ENCODE measurements at places on chromosomes 4 and X.

- DNase-seq: no peak
These were observed 48.3 kb downstream of the TLR10 start for GRCh38 chr4:38734446-38734845.

DNA sequence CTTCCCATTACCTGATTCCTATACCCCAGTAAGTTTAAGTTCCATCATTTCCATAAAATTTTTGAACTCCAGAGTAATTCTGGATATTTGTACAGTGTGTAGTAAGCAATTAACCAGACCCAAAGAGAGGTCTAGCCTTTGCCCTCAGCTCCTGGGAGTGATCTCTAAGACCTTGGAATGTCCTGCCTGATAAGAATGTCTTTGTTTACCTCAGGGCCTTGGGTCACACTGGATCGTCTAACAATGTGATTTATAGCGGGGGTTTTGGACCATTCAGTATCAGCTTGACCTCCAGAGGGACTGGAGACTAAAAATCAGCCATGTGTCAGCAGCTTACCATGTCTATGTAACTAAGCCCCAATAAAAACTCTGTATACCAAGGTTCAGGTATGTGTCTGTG lies 330.9 kb upstream of the PPP1R2C start:
- DNase-seq: no peak

DNA sequence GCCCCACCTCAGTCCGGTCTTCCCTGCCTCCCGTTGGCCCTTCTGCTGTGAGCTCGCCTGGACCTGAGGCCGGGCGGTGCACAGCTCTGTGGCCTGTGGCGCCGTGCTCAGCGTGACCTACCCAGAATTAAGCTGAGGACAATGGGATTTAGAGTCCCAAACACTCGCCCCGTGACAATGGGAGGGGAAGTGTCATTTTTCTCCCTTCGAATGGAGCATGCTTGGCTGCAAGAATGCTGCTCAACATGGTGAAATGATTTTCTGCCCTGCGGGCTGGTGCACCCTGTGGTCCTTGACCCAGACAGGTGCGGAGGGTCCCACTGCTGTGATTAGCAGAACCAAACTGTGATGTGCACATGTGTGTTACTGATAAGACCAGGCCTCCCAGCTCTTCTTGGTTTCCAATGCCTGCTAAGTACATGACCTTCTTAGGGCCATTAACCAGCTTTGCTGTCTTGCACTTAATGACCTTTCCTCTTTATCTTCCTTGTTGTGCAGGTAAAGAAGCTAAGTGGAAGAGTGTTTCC lies 772 bp downstream of the EOLA1 start:
- DNase-seq: no peak

DNA sequence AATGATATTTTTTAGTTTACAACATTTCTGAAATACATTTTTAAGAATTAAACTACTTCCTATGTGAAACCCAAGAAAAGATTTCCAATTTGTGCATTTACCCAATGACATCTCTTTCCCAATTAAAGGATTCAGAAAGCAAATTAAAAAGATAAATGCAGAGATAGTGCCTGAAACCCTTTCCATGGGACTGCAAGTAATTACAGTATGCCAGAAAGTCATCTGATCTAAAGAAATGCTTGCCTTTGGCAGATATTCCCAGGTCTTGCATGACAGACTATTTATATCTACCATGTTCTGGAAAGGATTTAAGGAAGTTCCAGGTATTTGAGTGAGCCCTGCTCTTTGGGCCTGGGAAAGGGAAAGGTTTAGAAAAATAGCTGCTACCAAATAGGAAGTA lies 41.6 kb upstream of the CXorf38 start:
- no peak for DNase-seq

- DNase-seq: peak; percentile 42
These were observed 78.0 kb upstream of the DRD5 start for GRCh38 chr4:9703391-9703790.
